RCC 7860 (cell line): ENCODE measurements at places on chromosomes 3 and 15.

- DNase-seq: no peak
These were observed 1081.8 kb upstream of the CFAP20DC start for GRCh38 chr3:60131618-60132017.

DNA sequence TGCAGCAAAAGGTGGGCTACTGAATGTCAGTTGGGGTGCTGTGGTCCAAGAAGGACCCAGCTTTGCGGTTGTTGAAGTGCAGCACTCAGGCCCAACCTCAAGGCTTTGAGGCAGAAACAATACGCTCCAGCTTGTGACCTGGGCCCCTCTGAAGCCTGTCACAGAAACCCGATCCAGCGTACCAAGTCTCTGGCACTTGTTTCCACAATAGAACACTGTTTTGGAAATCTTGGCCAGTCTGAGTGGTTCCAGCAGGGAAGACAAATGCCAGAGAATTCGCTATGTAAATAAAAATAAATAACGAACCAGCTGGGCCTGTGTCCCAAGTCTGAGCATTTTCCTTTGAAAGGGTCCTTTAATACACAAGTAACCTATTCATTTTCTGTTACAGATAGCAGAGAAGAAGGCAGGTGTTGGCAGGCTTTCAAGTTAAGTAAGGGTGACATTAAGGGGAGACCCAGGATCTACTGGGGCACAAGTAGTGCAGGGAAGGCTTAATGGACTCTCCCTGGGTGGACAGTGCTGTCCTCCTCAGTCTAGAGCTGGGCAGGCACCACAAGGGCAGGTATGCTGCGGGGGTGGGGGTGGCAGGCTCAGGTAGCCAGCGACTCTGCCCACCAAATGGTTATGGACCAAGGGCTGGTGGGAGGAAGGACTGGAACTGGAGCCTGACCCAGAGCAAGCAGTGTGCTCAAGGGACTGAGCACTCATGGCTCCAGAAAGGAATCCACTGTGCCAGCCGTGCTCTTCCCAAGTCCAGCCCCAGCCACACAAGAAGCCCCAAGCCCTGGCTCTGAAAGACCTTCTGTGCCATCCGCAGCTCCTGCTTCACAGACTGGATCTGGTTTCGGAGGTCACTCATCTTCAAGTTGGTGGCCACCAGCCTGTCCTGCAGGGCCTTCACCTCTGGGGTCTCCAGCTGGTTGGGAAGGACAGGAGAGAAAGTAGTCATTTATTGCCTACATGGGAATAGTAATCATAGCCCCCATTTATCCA, 26.3 kb downstream of the CCDC13 start:
- no peak for DNase-seq

GRCh38 chr3:40754994-40755393, 230.2 kb downstream of the ZNF621 start:
- DNase-seq: no peak

DNA sequence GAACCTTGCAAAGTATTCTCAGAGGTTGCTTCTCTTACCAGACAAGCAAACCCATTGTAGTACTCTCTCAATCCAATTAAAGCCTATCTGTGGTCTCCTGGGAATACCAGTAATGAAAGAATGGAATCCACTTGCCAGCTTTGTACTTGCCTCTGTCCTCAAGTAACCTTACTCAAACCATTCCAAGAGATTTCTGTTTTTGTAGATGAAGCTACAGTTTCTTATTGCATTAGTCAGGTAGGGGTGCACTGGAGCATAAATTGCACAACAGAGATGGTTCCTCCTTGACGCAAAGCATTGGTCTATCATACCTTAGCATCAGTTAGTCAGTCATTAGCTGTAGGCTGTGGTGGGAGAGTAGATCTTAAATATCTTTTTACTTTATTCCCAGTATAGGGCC, 52.9 kb downstream of the BTLA start:
- DNase-seq: no peak

- peak; percentile 8 for DNase-seq
These were observed 133.3 kb downstream of the TBC1D2B start for GRCh38 chr15:77944002-77944867.

- DNase-seq: no peak
These were observed 51.2 kb downstream of the SRGAP3 start for GRCh38 chr3:9198261-9198660.

- peak; percentile 14 for DNase-seq
These were observed 89.5 kb upstream of the ATP2B2 start for GRCh38 chr3:10594915-10595314.

DNA sequence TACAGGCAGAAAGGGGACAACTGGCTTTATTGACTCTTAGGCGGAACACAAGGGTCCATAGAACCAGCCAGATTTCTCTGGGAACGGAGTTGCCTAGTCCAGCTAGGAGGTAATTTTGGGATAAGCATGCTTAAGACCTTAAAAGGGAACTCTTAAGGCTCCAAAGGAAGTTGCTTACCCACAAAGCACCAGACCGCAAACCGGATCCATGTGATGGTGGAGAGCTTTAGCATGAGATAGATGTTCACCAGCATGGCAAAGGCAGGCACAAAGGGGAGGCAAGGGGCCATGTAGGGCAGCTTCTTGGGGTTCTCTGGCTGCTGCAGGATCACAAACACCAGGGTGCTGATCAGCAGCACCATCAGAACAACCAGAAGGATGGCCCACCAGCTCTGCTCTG, 61.4 kb downstream of the CLDN11 start:
- DNase-seq: no peak

GRCh38 chr3:127307112-127307835, 19.4 kb upstream of the PRR20G start:
- DNase-seq: no peak

GRCh38 chr15:48062148-48062872, 58.5 kb upstream of the SLC24A5 start:
- DNase-seq: no peak

GRCh38 chr3:31417486-31417885, 115.2 kb upstream of the STT3B start:
- DNase-seq: no peak

DNA sequence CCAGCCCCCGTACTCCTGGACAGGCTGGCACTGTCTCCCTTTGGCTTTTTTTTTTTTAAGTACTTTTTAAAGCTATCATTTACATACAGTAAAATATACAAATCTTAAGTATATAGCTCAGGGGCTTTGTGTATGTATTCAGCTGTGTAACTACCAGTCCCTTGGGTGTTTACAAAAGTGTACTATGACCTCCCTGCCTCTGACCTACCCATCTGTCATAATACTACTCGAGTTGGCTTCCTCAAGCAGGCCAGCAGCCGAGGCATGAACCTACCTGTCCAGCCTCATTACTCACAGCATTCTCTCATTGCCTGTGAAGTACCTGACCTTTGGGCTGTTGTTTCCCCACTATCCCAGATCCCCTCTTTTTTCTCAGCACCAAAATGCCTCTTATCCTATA, 33.2 kb downstream of the ABHD2 start:
- no peak for DNase-seq

DNA sequence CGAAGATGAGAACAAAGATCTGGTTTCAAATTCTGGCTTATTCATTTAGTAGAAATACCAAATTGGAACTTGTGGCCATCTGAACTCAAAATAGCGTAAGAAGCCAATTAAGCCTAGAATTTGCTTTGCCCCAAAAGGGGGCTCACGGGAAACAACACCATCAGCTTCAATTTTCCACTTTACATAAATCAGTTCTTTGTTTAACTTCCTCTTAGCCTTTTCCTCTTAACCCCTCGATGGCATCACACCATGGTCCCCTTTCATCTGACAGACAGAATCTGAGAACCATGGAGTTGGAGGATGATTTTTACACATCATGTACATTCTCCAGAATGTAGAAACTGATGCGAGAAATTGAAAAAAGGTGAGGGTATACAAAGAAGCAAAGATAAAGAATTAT, 207.0 kb downstream of the FOXP1 start:
- DNase-seq: no peak

- DNase-seq: no peak
These were observed 428 bp downstream of the LYSMD4 start for GRCh38 chr15:99732751-99733267.

- peak; percentile 28 for DNase-seq
These were observed 782.9 kb upstream of the GOLIM4 start for GRCh38 chr3:168878655-168879054.

- no peak for DNase-seq
These were observed 20.3 kb downstream of the LRCH3 start for GRCh38 chr3:197811343-197811742.

DNA sequence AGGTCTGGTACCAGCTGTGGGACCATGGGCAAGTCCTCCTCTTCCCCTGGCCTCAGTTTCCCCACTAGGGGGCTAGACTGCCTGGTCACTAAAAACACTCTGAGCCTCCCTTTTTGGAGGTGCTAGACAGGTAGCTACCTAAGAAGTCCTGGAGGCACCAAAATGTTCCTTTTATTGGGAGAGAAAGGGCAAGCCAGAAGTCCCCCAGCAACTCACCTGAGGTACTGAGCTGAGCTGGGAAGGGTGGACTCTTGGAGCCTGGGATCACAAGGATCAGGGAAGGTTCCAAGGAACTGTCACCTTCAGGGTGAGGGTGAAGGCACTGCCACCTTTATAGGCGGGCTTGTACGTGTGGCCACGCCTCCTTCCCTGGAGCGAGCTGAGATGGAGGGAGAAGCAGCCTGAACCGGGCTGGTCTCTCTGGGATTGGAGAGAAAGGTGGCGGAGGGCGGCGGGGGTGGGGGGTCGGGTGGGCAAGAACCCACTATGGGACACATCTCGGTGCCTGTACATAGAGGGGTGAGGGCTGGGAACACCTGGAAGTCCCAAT, at the start of gene CYP1A1:
Gene CYP1A1 (minus strand): TSS at position 304 of the 550 bp plus-strand sequence. CDS start 2,431 bp downstream, outside the sequence.
- DNase-seq: no peak

DNA sequence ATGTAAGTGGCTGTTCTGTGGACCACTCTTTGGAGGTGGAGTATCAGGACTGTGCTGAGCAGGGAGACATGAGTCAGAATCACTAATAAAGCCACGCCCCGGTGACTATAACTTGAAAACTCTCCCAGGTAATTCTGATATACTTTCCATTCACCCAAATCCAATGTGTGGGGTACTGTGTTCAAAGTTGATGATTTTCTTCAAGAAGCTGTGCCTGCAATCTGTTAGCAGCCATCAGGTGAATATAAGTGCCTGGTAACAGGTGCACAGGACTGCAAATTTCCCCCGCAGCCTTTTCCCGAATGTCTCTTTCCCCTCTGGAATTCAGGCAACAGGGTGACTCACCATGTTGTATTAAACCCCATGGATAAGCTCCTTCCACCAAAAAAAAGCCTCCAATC, 17.0 kb downstream of the MAGI1 start:
- no peak for DNase-seq

GRCh38 chr3:123816673-123817207, 67.4 kb downstream of the MYLK start:
- peak; percentile 60 for DNase-seq

GRCh38 chr3:197269024-197269423, 29.4 kb downstream of the DLG1 start:
- DNase-seq: no peak

DNA sequence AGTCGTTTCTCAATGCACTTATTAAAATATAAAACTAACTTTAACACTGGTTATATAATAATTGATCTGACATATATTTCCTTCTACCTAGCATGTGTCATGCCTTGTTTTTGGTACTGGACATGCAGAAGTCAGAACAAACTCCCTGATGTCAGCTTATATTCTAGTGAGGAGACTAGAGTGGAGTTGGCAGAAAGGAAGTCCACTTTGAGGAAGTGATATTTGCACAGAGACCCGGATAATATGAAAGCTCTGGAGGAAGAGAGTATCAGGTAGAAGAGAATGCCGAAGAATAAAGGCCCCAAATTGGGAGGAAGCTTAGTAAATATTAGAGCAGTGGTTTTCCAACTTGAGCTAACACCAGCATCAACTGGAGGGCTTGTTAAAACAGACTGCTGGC, 24.6 kb upstream of the ZNF280D start:
- no peak for DNase-seq

- peak; percentile 74 for DNase-seq
These were observed 309.7 kb downstream of the LSAMP start for GRCh38 chr3:116135457-116136085.

DNA sequence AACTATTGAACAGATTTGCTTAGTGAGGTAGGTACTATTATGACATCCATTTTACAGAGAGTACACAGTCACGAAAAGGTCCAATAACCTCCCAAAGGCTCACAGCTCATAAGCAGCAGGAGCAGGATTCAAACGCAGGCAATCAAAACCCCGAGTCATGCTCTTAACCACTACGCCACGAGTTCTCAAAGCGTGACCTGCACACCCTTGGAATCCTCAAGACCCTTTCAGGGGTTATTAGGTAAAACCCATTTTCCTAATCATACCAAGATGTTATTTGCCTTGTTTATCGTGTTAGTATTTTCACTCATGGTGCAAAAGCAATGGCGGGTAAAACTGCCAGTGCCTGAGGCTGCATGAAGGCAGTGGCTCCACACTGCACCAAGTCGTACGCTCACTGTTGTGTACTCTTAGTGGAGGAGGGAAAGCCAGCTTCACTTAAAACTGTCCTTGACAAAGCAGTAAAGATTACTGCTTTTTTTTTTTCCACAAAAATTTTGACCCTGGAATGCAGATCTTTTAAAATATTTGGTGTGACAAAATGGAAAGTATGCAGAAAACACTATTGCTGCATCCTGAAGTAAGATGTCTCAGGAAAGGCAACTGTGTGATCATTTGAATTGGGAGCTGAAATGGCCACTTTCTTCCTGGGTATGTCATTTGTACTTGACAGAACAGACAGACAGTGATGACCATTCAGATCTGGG, 96.1 kb downstream of the IGF2BP2 start:
- no peak for DNase-seq

GRCh38 chr15:68815598-68815997, 5.1 kb downstream of the ANP32A start:
- DNase-seq: peak; percentile 15

GRCh38 chr3:141877911-141878310, 1.5 kb downstream of the ATP1B3 start:
- DNase-seq: peak; percentile 28

- no peak for DNase-seq
These were observed 21.3 kb downstream of the EPHB3 start for GRCh38 chr3:184582646-184583577.

DNA sequence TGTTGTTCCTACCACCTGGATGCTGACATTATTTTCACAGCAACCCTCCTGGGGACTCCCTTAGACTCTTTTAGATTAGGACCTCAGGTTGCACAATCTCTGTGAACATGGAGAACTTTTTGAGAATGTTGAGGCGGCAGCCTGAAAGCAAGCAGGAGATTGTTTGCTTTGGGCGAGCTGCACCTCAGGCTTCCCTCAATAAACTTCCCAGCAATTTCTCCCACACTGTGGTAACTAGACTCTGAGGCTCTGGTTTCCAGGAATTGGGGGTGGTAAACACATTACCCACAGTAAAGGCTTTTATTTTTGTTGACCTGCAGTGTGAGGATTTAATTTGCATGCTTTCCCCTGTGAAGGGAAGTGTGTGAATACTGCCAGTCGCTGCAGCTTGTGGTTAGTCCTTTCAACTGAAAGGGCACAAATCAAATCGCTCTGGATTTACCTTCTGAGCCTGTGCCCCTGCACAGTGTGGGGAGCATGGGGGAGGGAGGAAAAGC, 35.2 kb upstream of the SIAH2 start:
- no peak for DNase-seq

DNA sequence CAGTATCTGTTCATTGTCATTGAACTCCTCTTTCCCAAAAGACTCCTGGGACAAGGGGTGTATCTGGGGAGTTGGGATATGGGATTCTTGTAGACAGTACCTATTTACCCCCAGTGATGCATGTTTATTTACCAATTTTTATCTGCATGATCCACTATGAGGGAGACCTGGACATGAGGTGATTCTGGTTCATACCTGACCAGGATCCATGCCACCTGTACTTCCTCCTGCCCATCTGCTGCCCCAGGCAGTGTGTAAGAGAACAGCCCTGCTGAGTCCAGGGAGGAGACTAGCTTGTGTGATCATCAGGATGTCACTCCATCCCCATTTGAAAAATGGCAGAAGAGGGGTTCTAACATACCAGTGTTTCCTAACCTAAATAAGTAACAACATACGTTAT, 3.1 kb upstream of the TPRG1 start:
- no peak for DNase-seq
